ENCODE measurements at places on chromosomes 12 and 14. TPM values are rescaled to one million over a fixed set of nuclear protein-coding genes. Genes with fewer than 3 reads are reported as not detected.
A peak's percentile ranks its signal among the peaks of the same experiment; 100 is the strongest.

- DNase-seq: no peak
Measured at GRCh38 chr14:103408491-103409155, 23.4 kb downstream of the MARK3 start.

- no peak for DNase-seq
Measured at GRCh38 chr12:58575256-58575655, 345.0 kb downstream of the LRIG3 start.

- DNase-seq: no peak
Measured at GRCh38 chr14:68894802-68895703, 84.0 kb downstream of the ACTN1 start.

GRCh38 chr12:105864901-105865300 lies 273.9 kb downstream of the NUAK1 start:
- DNase-seq: no peak

CNTN1 gene
- 81.4 TPM for total RNA-seq

GRCh38 chr14:57287745-57288144 lies 19.0 kb downstream of the AP5M1 start:
- DNase-seq: no peak

- DNase-seq: no peak
Measured at GRCh38 chr14:43204816-43205215, 1302.3 kb downstream of the FSCB start.

- DNase-seq: no peak
Measured at GRCh38 chr12:21918456-21918855, 22.8 kb downstream of the ABCC9 start.

SIX6 gene
- total RNA-seq: not detected

DNA sequence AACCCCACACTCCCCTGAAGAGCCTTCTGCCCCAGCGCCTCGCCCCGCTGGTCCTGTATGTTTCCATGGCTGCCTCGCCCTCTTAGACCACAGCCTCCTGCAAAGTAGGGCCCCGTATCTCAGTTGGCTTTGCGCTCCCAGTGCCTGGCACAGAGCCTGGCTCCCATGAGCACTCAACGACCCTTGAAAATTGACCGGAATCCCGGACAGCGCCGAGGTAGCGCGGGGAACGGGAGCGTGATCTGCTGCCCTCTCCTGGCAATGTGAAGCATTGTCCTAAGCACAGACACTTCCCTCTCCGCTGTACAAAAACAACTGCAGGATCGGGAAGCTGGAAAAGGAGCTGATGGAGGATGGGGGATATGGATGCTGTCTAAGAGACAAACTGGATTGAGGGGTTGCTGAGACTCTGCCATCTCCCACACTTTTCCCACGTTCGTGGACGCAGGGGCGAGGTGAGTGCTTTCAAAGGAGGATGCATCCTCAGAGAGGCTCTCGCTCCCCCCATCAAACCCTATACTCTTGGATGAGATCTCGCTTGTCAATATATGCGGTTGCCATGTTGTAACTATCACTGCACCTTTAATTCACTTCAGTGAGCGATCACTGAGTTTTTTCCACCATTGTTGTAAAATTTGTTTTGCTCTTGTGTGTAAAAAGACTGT lies 10.7 kb upstream of the FKBP4 start:
- peak; percentile 76 for DNase-seq

CCND2 gene
- 98.0 TPM for total RNA-seq

KMT2D gene
- 144 TPM for total RNA-seq

DNA sequence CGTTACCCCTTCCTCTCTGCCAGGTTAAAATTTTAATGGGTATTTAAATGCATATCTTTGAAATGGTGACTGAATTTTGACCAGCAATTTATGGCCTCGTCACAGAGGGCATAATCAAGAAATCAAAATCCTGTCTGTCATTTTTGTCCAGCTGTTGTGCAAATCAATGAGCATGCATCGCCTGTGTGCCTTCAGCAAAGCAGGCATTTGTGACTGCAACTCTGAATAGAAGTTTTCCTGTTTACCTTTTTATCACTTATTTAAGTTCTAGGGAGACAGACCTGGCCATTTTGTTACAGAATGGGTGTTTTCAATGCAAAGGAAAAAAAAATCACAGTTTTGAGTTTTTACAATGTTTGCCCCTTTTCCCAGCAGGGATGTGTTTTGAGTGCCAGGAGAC lies 107.4 kb downstream of the PPM1A start:
- DNase-seq: no peak

FAM186B gene
- total RNA-seq: not detected

MYF6 gene
- not detected for total RNA-seq

NEUROD4 gene
- 206 TPM for total RNA-seq

SOX5 gene
- total RNA-seq: 118 TPM

SYNDIG1L gene
- 1.5 TPM for total RNA-seq

CLEC9A gene
- total RNA-seq: not detected

DNA sequence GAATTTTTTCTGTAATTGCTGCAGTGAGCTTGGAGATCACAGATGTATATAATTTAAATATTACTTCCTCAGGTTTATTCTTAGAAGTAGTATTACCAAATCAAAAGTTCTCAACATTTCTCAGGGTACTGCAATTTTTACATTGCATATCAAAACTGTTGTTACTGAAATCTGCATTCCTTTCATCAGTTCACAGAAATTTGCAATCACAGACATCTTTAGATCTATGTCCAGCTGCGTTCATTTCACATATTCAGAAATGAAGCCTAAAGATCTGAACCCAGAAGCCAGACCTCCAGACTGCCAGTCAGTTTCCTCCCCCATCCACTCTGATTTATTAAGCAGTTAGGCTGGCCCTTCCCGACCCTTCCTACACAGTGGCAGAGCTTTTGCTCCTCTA lies 18.2 kb upstream of the IFT81 start:
- DNase-seq: no peak

NUP107 gene
- 51.6 TPM for total RNA-seq

OR11H12 gene
- total RNA-seq: not detected

LTBP2 gene
- 1.2 TPM for total RNA-seq

SLC7A8 gene
- 7.9 TPM for total RNA-seq

HOXC12 gene
- total RNA-seq: not detected

DNA sequence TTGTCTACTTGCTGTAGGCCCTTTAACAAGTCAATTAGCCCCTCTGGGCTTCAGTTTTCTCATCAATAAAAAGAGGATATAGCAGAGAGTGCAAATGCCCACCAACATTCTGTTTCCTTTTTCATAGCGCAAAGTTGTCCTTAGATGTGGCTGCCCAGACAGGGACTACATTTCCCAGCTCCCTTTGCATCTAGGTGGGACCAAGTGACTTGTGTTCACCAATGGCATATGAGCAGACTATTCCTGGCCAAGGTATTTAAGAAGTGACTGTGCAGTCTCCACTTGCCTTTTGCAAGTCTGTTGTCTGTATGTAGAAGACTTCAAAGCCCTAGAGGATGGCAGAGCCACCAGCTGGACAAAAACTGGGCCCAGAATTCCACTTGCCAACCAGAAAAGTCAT lies 59.7 kb downstream of the DAO start:
- DNase-seq: no peak

CD69 gene
- not detected for total RNA-seq

GPR162 gene
- total RNA-seq: 145 TPM

- DNase-seq: no peak
Measured at GRCh38 chr12:130765186-130765659, 49.1 kb upstream of the RIMBP2 start.

- peak; percentile 91 for DNase-seq
Measured at GRCh38 chr14:69152902-69153151, at the start of gene DCAF5. DCAF5 (minus strand) TSS chr14:69153119; CDS start chr14:69152978, 141 bp downstream.

GRCh38 chr12:12035229-12035628 lies 35.5 kb upstream of the BCL2L14 start:
- no peak for DNase-seq
